ENCODE measurements at places on chromosomes 6 and 20.

GRCh38 chr20:54624706-54625390 lies 149.5 kb downstream of the DOK5 start:
- no peak for DNase-seq

DNA sequence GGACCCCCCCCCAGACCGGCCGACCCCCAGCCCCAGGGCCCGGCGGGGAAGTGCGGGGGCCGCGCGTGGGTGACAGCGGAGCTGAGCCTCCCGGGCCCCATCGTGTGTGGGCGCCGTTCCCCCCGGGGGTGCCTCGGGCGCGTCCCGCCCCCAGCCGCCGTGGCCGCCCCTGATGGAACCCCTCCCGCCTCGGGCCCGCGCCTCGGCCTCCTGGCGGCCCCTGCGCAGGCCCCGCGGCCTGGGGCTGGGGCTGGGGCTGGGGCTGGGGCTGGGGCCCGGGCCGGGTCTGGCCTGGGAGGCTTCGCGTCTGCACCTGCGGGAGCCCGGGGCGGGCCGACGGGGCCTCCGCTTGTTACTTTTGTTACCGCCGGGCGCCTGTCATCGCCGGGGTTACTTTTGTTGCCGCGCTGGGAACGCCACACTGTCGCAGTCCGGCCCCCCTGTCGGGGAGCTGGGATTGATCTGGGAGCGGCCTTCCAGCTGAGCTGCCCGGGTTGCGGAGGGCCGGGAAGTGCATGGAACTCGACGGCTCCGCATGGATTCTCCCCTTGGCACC lies 598 bp downstream of the OGFR start:
- no peak for DNase-seq

- DNase-seq, result no peak
Observed at GRCh38 chr6:125668071-125668470, 81.4 kb upstream of the HEY2 start.

GRCh38 chr20:64238115-64238825 lies 17.3 kb upstream of the PCMTD2 start:
- no peak for DNase-seq

DNA sequence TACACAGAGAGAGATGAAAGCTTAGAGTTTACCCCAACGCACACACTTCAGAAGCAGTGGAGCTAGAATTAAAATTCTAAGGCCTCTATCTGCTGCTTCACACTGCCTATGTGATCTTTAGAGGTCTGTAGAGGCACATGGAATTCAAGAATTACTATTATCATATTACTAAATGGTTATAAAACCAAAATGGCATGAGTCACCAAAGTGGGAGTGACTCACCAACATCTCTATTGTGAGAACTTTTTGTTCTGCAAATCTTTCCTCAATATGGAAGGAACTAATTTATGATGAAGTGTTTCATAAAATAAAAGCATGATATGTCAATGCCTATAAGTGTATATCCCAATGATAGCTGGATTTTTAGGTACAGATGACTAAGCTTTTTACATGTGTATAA lies 28.5 kb upstream of the TMEM244 start:
- DNase-seq, result peak; percentile 49

- no peak for DNase-seq
Observed at GRCh38 chr6:33639559-33639958, 18.4 kb downstream of the ITPR3 start.

DNA sequence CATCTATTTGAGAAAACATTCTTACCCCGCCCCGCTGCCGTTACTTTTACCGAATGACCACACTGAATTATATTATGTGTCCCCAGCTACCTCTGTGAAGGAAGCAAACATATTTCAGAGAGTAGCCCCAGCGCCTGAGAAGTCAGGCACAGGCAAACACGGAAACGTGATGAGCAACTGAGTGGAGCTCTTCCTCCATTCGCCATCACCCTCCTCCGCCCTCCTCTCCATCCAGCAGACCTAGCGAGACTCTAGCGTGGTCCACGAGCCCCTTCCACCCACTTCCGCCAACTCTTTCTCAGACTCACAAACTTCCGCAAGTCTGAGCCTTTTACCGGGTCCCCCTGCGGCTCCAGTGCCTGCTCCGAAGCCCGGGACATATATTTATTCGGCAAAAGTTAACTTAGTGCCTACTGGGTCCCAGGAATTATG lies 582 bp downstream of the SNRPB start:
- DNase-seq, result no peak

- DNase-seq, result no peak
Observed at GRCh38 chr6:85368631-85369030, 81.3 kb upstream of the NT5E start.

GRCh38 chr6:91330896-91331295 lies 744.0 kb upstream of the MAP3K7 start:
- no peak for DNase-seq

DNA sequence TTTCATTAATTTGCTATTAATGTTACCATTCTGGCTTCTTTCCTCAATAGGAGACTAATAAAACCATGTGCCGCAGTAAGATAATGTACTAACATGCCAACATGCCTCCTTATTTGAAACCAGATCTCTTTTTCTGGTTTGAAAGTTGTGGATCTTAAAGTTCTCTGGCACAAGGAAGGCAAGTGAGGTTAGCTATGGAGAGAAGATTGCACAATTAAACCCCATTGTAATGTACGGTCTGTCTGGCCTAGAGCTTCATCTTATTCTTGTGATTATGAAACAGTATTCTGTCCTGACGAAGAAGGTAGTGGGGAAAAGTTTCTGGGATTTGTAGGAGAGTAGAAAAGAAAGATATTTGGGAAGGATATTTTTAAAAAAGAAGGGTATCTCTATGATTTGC lies 68.4 kb downstream of the EYA4 start:
- DNase-seq, result no peak

GRCh38 chr6:1901556-1901955 lies 291.8 kb downstream of the FOXC1 start:
- DNase-seq, result no peak

GRCh38 chr6:170255426-170256125 lies 35.3 kb downstream of the DLL1 start:
- no peak for DNase-seq

- no peak for DNase-seq
Observed at GRCh38 chr20:52948491-52948890, 23.7 kb upstream of the TSHZ2 start.

DNA sequence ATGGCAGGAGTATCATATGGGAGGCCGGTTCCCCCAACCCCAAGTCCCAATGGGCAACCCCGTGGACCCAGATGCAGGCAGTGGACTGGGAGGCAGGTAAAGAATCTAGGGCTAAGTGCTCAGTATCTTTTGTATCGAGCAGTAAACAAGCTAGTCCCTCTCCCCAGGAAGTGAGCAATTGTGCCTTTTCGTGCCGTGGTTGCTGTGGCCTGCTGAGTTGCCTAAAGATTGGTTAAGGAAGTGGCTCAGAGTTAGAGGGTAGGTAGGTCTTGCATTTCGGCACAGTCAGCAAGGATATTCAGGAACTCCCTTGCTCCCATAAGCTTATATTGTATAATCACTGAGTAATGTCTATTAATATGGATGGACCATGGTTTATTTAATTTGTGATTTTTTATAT lies 1.3 kb upstream of the DNAH8 start:
- DNase-seq, result no peak

Measured in epithelial cell of prostate (primary cell).